ENCODE measurements at places on chromosomes 7 and 10.

- peak; percentile 81 for DNase-seq
Observed at GRCh38 chr7:22193450-22193983, 163.4 kb downstream of the RAPGEF5 start.

- DNase-seq = no peak
Observed at GRCh38 chr7:38950309-38950708, 27.4 kb upstream of the POU6F2 start.

DNA sequence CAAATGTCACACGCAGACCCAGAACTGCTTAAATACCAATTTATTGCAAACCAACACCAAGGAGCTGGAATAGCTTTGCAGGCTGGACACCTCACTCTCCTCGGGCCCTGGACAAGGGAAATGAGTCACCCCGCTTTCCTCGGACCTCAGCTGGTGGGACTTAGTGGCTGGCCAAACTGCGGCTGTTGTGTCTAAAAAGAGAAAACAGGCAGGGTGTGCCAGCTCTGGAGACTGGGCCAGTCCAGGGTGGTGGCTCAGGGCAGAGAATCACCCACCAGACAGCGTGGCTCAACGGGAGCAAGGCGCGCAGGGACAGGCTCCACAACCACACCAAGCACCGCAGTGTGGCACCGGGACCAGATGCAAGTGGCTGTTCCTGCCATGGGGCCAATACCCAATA lies 58.2 kb upstream of the CAMK2B start:
- no peak for DNase-seq

DNA sequence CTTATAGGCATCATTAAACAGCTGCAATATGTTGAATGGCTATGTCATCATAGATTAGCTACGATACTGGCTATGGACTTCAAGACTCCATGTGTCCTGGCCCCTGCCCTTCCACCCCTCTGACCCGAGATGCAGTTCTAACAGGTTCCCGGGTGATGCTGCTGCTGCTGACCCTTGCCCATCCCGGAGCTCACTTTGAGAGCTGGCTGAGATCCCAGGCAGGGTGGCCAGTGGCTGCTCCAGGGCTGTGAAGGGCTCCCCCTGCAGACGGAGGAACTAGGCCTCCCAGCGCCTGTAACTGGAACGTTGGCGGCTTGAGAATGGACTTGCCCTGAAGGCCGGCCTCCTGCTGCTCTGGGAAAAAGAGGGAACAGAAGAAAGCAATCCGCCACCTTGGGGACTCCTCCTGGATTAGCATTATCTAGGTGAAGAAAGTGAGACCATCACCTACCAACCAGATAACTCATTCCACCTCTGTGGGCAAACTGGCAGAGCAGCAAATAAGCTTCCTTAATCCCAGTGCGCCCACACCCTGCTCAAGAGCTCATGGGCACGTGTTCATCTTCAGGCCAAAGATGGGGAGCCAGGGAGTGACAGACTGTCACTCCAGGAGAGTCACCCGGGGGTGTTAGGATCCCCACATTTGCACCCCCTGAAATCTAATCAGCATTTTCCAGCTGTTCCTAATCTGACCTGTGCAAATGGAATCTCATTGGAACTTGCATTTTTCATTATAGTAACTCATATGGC lies 56.8 kb downstream of the PARP12 start:
- peak; percentile 54 for DNase-seq

DNA sequence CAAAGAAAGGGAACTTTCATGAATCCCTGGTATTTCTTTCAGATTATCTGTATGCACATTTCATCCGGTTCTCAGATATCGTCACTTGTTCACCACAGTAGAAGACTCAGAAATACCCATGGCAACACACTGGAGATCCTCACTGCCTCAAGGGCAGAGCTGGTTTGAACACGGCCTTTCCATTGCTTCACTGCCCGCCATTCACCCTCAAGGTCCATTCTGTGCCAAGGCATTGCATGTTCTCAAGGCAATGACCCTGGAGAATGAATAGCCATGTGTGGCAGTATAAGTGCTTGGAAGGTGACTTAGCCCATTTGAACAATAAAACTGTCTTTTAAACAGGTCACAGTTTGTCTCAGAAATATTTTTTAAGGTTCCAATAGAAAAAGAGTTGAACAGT lies 606.5 kb downstream of the IPMK start:
- DNase-seq = no peak

GRCh38 chr7:77524731-77525130 lies 12.4 kb upstream of the PTPN12 start:
- DNase-seq = no peak

DNA sequence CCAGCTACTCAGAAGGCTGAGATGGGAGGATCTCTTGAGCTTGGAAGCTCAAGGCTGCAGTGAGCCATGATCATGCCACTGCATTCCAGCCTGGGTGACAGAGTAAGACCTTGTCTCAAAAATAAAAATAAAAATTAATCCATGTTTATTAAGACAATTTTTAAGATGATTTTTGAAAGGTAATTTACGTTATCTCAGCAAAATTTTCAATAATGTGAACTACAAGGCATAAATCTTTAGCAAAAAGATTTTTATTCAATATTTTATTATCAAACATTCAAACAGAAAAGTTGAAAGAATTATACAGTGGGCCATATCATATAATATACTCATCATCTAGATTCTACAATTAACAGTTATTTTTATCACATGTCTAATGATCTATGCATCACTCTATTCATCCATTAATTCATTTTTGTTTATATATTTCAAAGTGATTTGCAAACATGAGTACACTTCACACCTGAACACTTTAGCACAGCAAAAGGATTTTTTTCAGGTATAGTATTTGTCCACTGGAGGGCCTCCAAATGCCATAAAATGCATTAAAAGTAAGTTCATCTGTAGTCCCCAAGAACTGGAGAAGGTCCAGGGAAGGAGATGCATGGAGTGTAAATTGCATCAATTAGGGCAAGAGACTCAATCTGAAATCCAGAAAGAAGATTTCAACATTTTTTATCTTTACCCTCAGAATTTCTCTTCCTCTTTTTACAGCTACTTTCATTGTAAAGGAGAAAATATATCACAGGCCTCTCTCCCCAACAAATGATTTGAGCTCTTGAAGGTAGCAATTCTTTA lies 38.6 kb upstream of the RSBN1L start:
- no peak for DNase-seq

GRCh38 chr10:48604991-48605508 lies at the start of gene ARHGAP22:
Gene ARHGAP22 (minus strand): TSS chr10:48605073. CDS start chr10:48604796, 277 bp downstream.
- DNase-seq = no peak

- DNase-seq = no peak
Observed at GRCh38 chr7:67489881-67490280, 493.2 kb downstream of the TYW1 start.

DNA sequence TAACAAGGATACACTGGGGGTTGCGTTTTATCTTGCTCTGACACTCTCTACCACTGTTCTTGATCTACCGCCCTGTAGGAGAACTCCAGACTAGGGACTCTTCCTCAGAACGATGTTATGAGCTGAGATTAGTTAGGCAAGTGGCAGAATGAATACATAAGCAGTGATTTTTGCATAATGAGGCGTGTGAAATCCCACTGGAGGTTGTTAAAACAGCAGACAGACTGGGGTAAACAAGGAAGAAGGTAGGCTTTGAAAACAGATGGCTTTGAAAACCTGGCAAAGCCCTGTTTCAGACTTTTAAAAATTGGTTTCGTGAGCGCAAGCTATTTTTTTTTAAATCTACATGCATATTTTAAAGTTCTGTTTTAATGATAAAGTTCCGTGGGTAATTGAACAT lies 785.2 kb downstream of the TYW1 start:
- no peak for DNase-seq

DNA sequence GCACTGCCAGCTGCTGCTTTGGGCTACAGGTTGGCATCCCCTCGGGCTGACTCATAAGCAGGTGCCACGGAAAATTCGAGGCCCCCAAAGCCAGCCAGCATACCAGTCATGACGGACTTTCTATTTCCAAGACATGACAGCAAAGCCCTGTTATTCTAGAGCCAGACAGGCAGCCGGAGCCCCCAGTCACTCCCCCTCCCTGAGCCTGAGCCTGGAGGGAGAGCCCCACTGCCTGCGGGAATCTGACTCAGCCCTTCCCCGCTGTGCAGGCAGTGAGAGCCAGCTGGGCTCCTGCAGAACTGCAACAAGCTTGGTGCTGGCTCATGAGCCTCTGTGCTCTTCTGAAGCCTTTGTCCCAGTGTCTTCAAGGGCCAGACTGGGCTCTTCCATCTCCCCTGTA lies 15.8 kb downstream of the BTBD16 start:
- no peak for DNase-seq

DNA sequence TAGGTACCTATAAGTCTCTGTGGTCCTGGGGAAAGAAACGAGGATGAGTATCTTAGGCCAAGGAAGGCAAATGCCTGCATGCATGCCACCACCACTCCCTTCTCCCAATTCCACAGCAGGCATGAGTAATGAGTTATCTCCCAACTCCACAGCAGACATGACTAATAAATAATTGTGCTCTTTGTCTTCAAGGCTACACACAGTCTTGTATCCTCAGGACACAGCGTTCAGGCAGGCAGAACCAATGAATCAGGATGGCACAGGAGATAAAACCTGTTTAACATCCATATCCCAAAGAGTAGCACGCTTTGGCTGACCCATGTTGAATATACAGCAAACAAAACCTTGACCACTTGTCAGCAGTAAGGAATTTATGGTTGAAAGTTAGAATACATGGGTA lies 229.7 kb upstream of the NFE2L3 start:
- DNase-seq = no peak

GRCh38 chr7:88600695-88601094 lies 158.8 kb upstream of the ZNF804B start:
- no peak for DNase-seq

DNA sequence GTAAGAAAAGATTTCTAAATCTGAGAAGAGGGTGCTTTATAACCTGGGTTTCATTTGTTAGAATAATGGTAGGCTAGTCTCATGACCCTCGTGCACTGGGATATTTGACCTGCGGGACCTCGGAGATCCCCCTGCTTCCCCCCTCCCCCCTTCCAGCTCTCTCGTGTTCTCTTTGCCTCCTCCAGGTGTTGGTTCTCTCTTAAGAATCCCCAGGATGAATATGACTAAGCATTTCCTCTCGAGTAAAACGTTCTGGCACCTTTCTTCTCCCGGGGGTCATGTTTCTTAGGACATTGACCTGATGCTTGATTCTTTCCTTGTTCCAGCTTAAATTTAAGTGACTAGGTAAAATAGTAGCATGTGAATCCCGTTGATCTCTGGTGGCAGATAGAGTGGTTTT lies 71.2 kb downstream of the SHH start:
- DNase-seq = no peak

- no peak for DNase-seq
Observed at GRCh38 chr7:133124974-133125373, 43.1 kb upstream of the CHCHD3 start.

GRCh38 chr10:22849077-22849805 lies 78.6 kb upstream of the ARMC3 start:
- no peak for DNase-seq

DNA sequence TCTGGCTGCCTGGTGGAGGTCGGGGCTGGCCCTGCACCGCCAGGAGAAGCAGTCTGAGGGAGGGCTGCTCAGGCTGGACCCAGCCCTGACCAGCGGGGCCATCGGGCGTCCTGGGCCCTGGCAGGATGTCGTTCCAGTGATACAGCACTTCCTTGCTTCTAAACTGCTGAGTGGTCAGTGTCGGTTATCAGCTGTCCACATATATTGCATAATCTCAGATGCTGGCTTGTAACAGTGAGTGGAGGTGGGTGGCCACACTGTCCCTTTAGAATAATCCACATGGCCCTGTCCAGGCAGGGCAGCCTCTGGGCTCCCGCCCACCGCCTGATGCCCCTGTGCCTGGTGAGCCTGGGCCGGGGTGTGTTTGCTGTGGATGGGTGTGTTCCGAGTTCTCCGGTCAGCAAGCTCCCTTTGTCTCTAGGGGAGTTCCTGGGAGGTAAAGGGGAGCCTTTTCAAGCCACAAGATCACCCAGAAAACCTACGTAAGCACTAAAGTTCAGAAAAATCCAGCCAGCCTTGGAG lies 86.1 kb downstream of the LHPP start:
- no peak for DNase-seq

DNA sequence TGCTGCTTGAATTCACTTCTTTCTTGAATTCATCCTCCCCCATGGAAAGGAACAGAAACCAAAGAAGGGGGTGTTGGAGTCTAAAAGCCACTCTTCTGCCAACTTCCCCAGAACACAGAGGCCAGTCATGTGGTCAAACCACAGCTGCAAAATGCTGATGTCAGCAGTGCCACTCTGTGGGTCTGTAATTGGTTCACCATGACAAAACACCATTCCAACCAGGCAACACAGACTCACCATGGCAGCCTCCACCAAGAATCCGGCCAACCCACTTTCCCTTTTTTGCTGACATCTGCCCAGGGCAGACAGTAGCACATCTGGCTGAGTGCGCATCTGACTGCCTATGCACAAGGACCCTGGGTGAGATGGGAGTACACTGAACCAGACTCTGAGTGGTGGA lies 16.8 kb downstream of the OSBPL3 start:
- no peak for DNase-seq

All from NT2/D1 (cell line).